ENCODE measurements at places on chromosomes 3 and 15.

DNA sequence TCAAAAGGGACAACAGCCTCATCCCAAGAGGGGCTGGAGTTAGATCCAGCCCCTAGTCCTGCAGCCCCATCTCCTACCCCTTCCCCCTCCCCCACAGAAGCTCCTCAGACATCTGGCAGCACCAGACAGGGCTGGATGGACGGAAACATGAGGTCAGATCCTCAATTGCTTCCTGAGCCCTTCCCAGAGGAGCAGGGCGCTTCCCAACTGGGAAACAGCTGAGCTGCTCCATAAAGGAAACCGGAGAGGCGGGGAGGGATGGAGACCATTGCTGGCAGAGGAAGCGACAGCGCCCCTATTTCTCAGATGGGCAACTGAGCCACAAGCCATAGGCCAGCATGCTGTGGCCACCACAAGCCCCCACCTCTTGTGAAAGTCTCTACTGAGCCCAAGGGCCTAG is 18.3 kb upstream of the CYP11A1 start:
- no peak overlapping the region for H3K27ac ChIP-seq
- H3K27me3 ChIP-seq, result no peaks in the 10 kb centered on the region
- peak; percentile 24 for DNase-seq
- no peaks in the 10 kb centered on the region for H3K36me3 ChIP-seq
- no peaks in the 10 kb centered on the region for H3K4me1 ChIP-seq
- H3K4me3 ChIP-seq, result no peak overlapping the region

GRCh38 chr3:140343211-140344081 is 334.4 kb upstream of the TRIM42 start:
- no peaks in the 10 kb centered on the region for H3K4me1 ChIP-seq
- no peak for DNase-seq
- no peaks in the 10 kb centered on the region for H3K27me3 ChIP-seq
- H3K36me3 ChIP-seq, result no peaks in the 10 kb centered on the region
- H3K4me3 ChIP-seq, result no peak overlapping the region
- H3K27ac ChIP-seq, result no peak overlapping the region

DNA sequence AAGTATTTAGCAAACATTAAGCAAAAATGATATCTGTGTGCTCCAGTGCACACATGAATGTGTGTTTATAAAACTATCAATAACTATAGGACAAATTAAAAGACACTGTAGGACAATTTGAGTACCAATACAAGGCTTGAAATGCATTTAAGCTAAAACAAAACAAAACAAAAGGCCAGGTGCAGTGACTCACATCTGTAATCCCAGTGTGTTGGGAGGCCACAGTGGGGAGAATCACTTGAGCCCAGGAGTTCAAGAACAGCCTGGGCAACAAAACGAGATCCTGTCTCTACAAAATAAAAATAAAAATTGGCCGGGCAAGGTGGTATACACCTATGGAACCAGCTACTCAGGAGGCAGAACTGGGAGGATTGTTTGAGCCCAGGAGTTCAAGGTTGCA is 50.7 kb downstream of the CSNK1G1 start:
- DNase-seq, result no peak
- H3K27ac ChIP-seq, result no peak overlapping the region
- H3K4me1 ChIP-seq, result no peaks in the 10 kb centered on the region
- H3K4me3 ChIP-seq, result no peak overlapping the region
- H3K27me3 ChIP-seq, result no peaks in the 10 kb centered on the region
- H3K36me3 ChIP-seq, result no peaks in the 10 kb centered on the region

GRCh38 chr3:81908561-81908960 is 147.1 kb upstream of the GBE1 start:
- no peaks in the 10 kb centered on the region for H3K4me1 ChIP-seq
- DNase-seq, result no peak
- peaks cover 2% of the 10 kb centered on the region for H3K27me3 ChIP-seq
- H3K27ac ChIP-seq, result no peak overlapping the region

DNA sequence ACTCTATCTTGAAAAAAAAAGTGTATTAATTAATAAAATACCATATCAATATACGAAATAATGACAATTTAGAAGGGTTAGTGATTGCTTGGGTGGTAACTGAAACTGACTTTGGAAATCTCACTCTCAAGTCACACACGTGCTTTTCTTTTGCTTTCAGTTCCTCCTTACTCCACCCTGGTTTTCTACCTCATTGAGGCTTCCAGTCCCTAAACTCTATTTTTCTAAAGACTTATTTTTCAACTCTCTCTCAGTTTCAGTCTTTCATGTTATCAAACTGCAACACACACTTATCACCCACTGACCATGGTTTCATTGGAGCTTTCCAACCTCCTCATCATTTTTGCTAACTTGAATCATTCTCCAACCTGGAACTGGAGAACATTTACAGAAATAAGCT is 23.5 kb downstream of the IL12A start:
- H3K36me3 ChIP-seq, result no peaks in the 10 kb centered on the region
- H3K4me3 ChIP-seq, result no peak overlapping the region
- no peak overlapping the region for H3K27ac ChIP-seq

DNA sequence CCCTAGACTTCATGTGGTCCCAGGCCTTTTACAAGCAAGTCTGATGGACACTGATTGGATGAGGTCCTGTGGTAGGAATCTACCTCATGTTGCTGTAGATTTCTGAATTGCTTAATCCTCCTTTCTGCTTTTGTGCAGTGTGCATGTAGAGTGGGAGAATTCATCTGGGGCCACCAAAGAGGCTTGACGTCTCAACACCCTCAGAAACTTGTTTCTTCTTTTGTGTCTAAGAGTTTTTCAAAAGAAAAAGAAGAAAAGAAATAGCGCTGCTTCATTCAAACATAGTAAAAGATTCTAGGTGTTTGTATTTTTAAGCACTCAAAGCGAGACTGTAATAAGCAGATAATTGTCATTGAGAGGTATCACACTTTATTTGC is 46.2 kb downstream of the NR1D2 start:
- no peaks in the 10 kb centered on the region for H3K4me1 ChIP-seq
- no peak overlapping the region for H3K27ac ChIP-seq
- H3K36me3 ChIP-seq, result no peaks in the 10 kb centered on the region
- no peaks in the 10 kb centered on the region for H3K27me3 ChIP-seq

All from aorta (tissue), 5 donors.